Right renal pelvis (tissue), 4 donors: ENCODE measurements at places on chromosomes 4 and X. TPM values are rescaled to one million over a fixed set of nuclear protein-coding genes. Genes with fewer than 3 reads are reported as not detected.

The RASGEF1B gene
- polyA plus RNA-seq = 14.1 TPM

DNA sequence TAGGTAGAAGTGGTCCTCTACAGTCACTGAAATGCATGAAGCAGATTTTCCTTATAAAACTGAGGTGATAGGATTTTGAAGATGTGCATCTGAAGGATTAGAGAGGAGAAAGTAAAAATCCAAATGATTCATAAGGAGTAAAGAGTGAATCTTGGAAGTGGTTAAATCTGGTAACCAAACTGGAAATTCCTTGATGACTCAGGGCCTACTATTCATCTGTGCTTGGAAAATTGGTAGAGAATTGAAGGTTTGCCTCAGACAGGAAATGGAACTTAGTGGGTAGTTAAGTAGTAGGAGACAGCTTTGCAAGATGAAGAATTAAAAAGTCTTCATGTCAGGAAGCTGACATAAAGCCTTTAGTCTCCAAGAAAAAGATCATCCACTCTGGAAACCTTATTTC lies 368.9 kb upstream of the CTSO start:
- DNase-seq = no peak

The ARX gene
- not detected for polyA plus RNA-seq

DNA sequence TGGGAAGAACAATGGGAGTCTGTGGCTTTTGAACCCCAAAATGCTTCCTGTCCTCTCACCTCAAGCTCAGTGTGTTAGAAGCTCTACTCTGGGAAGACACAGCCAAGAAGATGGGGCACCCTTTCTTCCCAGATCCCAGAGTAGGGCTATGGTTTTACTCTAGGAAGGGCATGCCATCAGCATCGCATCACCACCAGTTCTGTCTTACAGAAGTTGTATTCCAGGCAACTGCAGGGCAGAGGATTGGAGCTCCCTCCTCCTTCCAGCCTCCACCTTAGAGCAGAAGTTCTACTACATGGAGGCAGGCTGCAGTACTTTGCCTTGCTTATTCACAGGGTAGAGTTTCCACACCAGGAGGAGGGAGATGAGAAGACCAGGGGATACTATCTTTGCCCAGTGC lies 18.1 kb upstream of the ZFX start:
- DNase-seq = no peak

DNA sequence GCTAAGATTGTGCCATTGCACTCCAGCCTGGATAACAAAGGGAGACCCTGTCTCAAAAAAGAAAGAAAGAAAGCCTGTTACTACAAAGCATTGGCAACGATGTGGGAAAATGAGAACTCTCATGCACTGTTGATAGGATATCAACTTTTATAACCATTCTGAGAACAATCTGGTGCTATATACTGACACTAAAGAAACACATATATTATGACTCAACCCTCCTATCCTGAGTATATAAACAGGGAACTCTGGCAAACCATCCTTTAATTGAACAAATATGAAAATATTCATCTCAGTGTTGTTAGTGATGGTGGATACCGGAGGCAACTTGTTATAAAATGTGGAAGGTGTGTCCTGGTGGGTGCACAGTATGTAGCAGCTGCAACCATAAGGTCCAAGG lies 53.0 kb upstream of the SOD3 start:
- DNase-seq = no peak

DNA sequence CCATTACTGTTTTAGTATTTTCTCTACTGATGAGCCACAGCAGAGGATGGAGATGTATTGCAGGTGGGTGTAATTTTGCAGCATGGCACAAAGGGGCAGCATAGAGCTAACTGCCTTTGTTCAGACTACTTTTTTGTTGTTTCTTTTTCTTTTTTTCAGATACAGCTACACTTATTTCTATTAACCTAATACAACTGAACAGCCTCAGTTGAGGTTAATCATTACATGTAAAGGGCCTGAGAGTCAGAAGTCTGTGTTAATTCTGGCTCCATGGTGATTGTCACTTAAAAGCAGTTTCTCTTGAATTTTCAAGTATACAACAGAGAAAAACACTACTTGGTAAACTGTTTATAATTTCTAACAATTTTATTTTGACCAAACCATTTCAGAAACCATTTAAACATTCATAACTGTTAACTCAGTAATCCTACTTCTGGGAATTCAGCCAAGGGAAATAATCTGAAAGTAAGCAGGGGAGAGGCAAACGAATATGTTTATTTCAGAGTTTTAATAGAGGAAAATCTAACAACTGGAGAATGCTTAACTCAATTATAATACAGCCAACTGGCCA lies 13.9 kb upstream of the PPEF2 start:
- DNase-seq = peak; percentile 43

GRCh38 chr4:6307230-6307629 lies 37.6 kb downstream of the WFS1 start:
- DNase-seq = no peak

The SMIM20 gene
- polyA plus RNA-seq = 51.4 TPM

- no peak for DNase-seq
Measured at GRCh38 chrX:115266300-115266699, 23.2 kb upstream of the LUZP4 start.

- DNase-seq = no peak
Measured at GRCh38 chr4:13348216-13348615, 135.9 kb downstream of the RAB28 start.

- no peak for DNase-seq
Measured at GRCh38 chrX:29762006-29762405, 453.4 kb upstream of the MAGEB2 start.

DNA sequence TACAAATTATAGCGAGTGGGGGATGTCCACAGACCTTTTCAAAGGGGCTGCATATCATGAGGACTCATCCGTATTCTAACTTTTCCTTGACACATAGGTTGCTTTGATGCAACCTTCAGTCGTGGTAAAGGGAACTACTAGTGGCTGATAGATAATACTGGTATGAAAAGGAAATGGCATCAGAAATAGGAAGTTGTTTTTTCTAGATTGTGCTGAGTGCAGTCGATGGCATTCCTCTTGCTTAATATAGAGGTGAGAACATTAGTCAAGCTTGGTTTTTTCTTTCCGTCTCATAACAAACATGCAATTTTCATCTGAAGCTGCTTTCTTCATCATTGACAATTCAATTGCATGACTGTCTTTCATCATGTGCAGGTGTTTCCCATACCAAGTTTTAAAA lies 16.6 kb downstream of the ENPEP start:
- no peak for DNase-seq

- no peak for DNase-seq
Measured at GRCh38 chrX:139881130-139881529, 51.7 kb downstream of the ATP11C start.

- no peak for DNase-seq
Measured at GRCh38 chrX:148691456-148691855, 191.0 kb downstream of the AFF2 start.

DNA sequence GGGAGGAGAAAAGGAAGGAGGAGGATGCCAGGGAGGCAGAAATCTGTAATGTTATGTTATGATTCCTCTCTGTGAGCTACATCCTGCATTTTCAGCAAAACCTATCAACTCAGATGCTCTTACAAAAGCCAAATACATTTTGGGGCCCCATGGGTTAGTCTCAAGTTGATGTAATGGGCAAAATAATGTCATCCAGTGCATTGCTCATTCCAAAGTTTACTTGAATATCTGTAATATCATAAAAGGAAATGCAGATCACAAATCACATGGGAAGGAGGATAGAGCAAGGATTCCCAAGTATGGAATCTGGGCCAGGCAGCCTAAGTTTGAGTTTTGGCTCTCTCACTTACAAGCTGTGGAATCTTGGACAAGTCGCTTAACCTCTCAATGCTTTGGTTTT lies 74.9 kb upstream of the SOD3 start:
- no peak for DNase-seq

DNA sequence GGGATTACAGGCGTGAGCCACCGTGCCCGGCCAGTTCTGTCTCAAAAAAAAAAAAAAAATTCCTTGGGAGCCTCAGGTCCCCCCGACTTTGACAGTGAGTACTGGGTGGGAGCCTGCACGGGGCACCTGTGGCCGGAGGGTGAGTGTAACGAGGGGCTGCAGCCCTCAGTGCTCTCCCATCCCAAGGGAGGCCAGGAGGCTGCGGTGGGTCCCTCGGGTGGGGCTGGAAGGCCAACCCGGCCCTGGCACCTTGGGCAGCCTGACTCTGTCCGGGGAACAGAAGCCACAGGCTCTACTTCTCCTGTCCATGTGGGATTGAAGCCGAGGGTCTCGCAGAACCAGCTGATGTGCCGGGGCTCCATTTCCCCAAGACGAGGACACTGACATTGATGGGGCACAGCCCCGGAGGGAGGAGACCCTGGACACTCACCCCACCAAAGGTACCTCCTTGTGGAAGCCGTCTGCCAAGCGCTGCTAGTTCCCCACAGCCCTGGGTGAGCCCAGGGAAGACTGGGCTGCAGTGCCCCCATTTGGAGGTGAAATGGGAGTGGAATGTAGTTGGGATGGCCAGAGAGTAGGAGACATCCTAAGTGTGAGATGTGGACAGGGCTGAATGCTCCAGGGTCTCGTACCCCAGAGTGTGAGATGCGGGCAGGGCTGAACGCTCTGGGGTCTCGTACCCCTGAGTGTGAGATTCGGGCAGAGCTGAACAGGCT lies 2.3 kb upstream of the SLC26A1 start:
- DNase-seq = no peak

The FAM47C gene
- polyA plus RNA-seq = not detected

- DNase-seq = no peak
Measured at GRCh38 chrX:131693359-131693758, 149.5 kb downstream of the OR13H1 start.

The TENM3 gene
- polyA plus RNA-seq = 17.8 TPM

The TMEM150C gene
- 30.1 TPM for polyA plus RNA-seq

DNA sequence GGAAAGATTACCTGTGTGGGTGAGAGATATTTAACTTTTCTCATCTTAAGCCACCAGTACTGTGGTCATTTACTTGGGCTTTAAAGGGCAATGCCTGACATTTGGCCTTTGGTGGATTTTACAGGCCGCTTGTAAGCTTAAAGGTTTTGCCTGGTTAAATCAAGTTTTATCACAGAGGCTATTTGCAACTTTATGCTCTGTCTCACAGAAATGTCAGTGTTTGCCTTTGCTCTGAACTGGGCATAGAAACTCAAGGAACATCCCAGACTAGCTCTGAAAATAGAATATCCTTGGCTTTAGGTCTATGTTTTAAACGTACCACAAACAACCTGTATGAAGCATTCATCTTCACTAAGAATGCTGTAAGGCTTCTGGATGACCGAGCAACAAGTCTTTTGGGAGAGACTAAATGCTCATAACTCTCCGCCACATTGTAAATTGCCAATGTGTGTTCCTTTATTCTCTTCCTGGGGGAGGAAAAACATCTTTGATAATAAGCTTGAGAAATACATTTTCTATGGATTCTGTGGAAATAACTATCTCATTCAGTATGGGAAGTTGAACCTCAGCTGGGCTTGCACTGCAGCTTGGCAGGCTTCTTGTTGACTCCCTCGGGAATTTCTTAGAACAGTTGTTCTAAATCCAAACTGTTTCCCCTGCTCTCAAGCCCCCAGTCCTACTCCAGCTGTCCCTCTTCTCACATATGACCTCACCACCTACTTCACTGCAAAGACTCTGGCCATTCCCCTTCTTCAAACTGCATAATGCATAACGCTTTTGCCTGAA lies 105.8 kb upstream of the WDR44 start:
- no peak for DNase-seq

GRCh38 chrX:97539970-97540519 lies 656.3 kb downstream of the RPA4 start:
- no peak for DNase-seq

The PAGE2B gene
- not detected for polyA plus RNA-seq

- no peak for DNase-seq
Measured at GRCh38 chr4:8762951-8763735, 108.5 kb downstream of the HMX1 start.

DNA sequence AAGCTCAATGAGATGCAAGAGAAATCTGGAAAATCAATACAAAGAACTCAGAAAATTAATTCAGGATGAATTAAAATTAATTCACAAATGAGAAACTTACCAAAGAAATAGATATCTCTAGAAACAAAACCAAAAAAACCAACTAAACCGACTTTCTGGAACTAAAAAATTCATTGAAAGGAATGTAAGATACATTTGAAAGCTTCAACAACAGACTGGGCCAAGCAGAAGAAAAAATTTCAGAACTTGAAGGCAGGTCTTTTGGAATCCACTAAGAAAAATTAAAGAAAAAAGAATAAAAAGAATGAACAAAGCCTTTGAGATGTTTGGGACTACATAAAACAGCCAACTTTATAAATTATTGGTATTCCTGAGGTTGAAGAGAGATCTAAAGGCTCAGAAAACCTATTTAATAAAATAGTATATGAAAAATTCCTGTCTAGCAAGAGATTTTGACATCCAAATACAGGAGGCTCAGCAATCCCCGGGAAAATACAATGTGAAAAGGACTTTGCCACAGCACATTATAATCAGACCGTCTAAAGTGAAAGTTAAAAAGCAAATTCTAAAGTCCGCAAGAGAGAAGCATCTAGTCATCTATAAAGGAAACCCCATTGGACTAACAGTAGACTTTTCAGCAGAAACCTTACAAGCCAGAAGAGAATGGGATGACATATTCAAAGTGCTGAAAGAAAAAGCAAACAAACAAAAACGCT lies 44.2 kb downstream of the NAT8L start:
- no peak for DNase-seq

GRCh38 chr4:120053911-120054310 lies 12.7 kb downstream of the MAD2L1 start:
- DNase-seq = no peak

The UPF3B gene
- 29.3 TPM for polyA plus RNA-seq

- DNase-seq = no peak
Measured at GRCh38 chr4:170015285-170015684, 10.9 kb downstream of the MFAP3L start.

GRCh38 chr4:158535130-158535614 lies 13.5 kb downstream of the RXFP1 start:
- DNase-seq = no peak

DNA sequence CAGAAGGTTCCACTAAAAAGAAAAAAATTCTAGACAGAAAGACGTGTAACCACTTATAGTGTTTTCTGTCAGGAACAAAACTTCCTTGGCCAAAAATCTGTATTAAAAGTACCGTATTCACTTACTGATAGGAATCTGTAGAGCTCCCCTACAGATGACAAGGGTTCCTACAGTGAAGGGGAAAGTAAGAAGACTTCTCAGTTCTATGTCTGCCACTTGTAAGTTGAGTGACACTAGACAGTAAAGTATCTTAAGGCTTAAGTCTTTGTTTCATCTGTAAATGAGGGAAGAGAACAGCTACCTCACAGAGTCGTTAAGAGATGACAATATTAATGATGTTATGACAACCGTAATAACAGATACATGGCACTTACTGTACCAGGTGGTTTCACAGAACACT lies 3.3 kb downstream of the COQ2 start:
- DNase-seq = no peak

- no peak for DNase-seq
Measured at GRCh38 chr4:38889143-38889542, 21.5 kb downstream of the FAM114A1 start.

The TRIM61 gene
- 3.6 TPM for polyA plus RNA-seq

DNA sequence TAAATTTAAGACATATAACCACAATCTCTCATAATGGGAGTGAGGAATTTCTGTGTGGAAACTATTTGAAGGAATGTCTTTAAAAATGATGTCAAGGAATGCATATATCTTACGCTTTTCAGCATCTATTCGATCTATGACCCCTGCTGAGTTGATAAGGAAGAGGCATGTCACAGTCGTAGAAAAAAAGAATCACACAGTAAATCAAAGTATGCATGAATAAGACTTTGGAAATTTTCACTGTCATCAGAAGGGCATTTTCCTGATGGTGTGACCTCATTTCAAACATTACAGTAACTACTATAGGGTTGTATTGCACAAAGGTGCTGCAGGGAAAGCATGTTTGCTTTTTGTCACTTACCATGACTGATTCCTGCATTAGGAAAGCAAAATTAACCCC lies 41.5 kb downstream of the REELD1 start:
- no peak for DNase-seq
